ENCODE measurements at places on chromosomes 5 and 9. TPM values are rescaled to one million over a fixed set of nuclear protein-coding genes. Genes with fewer than 3 reads are reported as not detected.

DNA sequence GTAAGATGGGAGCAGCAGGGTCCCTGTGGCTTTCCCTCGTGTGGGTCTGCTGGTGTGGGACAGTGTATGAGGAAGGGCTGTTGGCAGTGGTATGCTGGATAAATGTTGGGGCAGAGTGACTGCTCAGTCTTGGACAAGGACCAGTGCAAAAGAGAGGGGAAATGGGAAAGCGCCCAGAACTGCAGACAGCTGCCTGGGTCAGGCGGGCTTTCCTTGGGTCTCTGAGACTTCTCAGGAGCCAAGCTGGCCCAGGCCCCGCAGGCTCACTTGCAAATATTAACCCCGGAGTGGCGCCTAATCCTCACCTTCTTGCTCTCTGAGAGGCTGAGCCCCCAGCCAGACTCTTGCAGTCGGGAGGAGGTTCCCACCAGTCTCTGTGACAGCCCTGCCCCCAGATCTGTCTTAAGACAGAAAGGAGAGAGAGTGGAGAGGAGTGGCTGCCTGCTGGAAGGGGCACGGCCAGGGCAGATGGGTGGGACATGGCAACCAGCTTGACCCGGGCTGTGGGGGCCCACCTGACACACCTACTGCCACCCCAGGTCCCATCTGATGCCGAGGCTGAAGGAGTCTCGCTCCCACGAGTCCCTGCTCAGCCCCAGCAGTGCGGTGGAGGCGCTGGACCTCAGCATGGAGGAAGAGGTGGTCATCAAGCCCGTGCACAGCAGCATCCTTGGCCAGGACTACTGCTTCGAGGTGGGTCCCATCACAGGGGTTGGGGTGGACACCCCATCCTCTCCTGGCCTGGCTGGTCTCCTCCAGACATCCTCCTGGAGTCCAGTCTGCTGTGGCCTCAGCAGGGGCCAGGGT is 105.2 kb downstream of the DAB2IP start:
- DNase-seq: no peak

The MRPL22 gene
- 53.6 TPM for polyA plus RNA-seq

The HACD4 gene
- polyA plus RNA-seq: 3.1 TPM

The SPINK5 gene
- polyA plus RNA-seq: 0.61 TPM

DNA sequence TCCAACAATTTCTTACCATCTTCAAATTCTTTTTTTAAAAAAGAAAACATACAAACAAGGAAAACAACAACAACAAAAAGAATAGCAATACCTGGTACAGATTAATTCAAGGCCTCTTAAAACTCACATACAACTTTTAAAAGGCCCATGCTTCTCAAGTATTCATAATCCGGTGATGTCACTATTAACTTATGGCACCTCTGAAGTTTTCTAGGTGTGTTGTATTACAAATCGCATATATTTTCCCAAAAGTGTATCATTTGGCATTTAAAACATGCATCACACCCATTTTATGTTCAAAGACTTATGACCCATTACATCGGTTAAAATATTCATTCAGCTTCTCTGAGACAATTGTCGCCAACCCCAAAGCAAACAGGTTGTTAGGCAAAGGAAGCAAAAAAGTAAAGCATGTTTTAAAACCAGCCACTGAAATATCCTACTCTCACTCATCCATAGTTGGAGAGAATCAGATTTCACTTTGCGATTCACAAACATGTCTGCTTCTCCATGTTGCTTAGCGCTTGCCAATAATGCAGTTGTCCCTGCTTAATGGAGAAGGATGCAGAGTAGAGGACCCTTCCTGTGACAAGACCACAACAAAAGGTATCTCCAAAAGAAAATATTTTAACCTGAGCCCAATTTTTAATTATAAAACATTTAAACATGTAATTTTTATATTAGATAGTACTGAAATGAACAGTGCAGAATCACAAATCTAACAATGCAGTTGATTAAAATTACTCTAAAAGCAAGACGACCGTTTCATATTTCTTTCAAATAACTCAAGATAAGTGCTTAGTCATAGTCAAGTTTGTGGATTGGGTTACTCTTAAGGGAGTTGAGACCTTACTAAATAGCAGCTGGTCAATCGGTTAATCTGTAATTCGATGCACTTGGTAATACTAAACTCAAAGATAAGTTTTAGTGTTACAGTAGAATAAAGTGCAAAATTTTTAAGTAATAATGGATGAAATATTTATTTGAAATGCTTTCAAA is 1.6 kb downstream of the SKP1 start:
- no peak for DNase-seq

The PRDM12 gene
- polyA plus RNA-seq: not detected
